RKO (cell line): ENCODE measurements at places on chromosomes 7 and 10.
A peak's percentile ranks its signal among the peaks of the same experiment; 100 is the strongest.

- DNase-seq: no peak
Observed at GRCh38 chr10:62769574-62770242, 34.8 kb upstream of the ADO start.

- DNase-seq: no peak
Observed at GRCh38 chr7:39631736-39632308, 8.4 kb downstream of the RALA start.

GRCh38 chr7:43664681-43665080 is 64.6 kb downstream of the COA1 start:
- DNase-seq: no peak

GRCh38 chr10:78549140-78549935 is 515.7 kb downstream of the RPS24 start:
- no peak for DNase-seq

DNA sequence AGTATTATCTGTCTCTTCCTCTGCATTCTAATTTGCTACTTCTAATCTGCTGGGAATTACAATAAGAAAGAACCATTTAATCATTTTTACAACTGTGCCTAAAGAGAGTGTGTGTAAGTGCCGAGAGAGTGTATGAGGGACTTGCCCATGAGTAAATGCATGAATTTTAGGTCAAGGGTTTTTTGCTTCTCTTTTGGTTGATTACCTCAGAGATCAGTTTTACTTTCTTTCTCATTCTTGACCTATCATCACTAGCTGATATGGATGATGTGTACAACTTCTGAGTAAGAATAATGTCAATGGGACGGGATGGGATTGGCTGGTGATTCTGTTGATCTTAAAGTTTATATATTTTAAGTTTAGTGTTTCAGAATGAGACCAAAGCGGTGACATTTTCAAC is 47.8 kb downstream of the IKZF1 start:
- no peak for DNase-seq

GRCh38 chr7:22859641-22860290 is 37.1 kb upstream of the TOMM7 start:
- DNase-seq: no peak

DNA sequence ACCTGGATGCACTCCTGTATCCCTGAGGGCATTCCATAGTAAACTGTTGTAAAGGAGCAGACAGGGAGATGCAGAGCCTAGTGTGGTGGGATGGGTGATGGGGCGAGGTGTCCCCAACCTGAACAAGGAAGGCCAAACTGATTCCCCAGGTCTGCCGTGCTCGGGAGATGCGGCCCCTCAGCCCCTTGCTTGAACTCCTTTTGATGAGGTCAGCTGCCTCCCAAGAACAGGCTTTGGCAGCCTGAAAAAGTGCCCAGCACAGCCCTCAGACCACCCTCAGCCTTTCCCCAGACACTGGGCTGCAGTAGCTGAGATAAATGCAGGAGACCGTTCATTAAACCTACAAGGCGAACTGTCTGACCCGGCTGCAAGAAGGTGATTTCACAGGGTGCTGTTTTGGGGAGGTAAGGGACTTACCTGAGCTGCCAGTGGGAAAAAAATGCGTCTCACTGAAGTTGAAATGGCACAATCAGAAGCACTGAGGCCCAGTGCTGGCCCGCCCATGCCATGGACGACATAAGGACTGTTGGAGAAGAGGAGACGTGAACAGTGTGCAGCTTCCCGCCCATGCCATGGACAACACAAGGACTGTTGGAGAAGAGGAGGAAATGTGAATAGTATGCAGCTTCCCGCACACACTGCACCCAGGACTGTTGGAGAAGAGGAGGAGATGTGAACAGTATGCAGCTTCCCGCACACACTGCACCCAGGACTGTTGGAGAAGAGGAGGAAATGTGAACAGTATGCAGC is 148.4 kb upstream of the FAM20C start:
- no peak for DNase-seq

GRCh38 chr10:17510242-17510908 is 56.0 kb upstream of the ST8SIA6 start:
- no peak for DNase-seq

- DNase-seq: no peak
Observed at GRCh38 chr7:17384400-17384799, 85.9 kb downstream of the AHR start.

DNA sequence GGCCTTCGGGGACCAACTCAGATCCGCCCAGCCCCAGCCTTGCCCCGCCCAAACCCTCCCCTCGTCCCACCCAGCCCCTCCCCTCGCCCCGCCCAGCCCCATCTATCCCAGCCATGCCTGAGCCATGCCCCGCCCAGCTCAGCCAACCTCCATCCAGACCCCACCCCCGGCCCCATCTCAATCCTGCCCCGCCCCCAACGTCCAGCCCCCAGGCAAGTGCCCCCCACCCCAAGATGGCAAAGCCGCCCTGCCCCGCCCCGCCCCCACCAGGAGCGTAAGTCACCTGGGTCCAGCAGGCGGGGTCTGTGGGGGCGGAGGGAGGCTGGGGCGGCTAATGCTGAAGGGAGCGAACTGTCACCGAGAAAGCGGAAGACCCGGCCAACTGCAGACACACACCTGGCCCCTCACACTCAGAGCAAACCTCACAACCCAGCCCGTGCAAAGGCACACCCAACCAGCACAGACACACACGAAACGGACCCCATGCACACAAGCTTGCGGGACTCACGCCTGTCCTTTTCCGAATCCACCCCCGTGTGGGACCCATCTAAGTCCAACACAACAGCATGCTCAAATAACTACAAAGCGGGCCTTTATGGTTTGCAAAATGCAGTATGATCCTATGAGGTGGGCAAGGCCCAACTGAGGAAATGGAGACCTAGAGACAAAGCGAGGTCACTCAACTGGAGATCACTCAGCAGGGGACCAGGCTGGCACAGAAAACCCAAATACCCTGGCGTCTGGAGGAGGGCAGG is 11.5 kb upstream of the OGA start:
- no peak for DNase-seq

DNA sequence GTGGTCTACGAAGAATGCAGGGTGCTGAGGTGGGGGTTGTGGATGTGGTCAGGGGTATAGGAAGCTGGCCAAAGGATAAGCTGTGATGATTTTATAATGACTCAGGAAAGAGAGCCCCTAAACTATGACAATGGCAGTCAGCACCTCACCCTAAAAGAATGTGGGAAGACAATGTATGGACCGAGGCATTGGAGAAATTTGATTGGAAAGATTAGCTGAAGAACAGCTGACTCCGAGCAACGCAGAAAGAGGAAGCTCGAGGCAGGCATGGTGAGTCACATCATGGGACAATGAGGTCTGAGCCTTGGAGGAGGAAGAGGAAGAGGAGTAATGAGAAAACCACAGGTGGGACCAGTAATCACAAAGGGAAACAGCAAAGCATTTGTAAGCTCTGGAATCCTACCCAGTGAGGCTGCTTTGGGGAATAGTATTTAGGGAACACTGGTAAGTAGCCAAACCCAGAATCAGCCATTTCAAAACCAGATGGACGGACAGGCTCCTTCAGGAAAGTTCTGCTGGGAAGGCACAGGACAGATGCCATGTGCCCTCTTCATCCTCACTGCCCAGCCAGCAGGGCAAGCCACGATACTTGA is 295.4 kb downstream of the PRPF18 start:
- DNase-seq: peak; percentile 98

DNA sequence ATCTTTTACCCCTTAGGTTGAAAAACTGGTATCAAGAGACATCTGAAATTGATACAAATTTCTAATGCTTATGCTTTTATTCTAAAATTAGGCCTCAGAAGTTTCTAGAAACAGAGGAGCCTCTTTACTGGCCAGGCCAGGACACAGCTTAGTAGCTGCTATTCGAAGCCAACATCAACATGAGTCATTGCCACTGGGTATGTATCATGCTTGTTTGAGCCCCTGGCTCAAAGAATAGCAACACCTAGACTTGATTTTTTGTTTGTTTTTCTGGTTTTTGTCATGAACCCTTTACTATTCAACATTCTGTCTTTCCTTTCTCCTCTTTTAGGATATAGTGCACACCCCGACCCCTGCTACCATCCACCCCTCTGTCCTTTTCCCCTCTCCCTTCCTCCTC is 90.9 kb upstream of the STK17A start:
- peak; percentile 47 for DNase-seq

DNA sequence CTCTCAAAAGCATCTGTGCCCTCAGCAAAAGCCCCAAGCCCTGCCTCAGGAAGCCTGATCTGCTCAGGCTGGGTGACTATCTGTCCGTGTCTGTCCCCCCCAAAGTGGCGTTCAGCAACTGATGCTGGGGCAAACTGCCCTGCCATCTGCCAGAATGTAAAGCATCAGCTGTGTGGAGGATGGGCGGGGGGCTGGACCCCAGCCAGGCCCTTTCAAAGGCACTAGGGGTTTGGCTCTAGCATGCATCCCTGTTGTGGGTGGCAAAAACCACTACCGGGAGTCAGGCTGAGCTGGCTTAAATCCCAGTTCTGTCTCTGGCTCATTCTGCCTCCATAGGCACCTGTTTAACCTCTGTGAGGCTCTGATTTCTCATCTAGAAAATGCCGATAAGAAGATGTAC is 35.5 kb downstream of the GPRIN2 start:
- no peak for DNase-seq

GRCh38 chr7:2071133-2071832 is 161.5 kb downstream of the MAD1L1 start:
- no peak for DNase-seq

DNA sequence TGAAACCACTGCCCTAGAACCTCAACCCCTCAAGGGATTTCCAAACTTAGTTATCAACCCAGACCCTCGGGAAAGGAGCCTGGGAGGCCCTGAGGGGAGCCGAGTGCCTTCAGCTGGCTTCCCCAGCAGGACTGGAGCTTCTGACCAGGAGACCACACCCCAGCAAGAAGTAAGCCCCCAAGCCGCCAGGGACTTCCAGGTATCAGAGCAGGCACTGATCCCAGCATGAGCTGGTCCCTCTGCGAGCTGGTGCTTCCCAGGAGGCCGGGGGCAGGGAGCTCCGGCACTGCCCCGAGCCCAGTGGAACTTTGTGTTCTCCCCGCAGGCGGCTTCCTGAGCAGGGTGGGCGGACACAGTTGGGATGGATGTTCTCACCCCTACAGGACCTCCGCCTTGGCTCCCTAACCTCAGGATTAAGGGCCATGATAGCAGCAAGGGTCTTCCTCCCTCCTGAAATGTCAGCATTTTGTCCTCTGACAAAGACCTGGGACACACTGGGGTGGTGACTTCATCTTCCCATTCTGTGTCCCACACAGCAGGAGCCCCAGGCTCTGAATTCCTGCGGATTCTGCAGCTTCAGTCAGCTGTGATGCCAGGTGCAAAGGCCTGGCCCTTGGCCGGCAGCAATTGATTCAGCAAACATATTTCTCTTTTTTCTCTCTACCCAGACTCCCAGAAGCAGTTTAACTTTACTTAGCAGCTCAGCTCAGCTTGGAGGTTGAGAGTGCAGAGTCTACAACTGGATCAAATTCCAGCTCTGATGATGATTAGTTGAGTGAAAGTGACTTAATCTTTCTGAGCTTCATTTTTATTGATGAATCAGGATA is 11.6 kb downstream of the ATP6V0E2 start:
- no peak for DNase-seq

- no peak for DNase-seq
Observed at GRCh38 chr7:149822353-149822943, 15.7 kb upstream of the ZNF862 start.

DNA sequence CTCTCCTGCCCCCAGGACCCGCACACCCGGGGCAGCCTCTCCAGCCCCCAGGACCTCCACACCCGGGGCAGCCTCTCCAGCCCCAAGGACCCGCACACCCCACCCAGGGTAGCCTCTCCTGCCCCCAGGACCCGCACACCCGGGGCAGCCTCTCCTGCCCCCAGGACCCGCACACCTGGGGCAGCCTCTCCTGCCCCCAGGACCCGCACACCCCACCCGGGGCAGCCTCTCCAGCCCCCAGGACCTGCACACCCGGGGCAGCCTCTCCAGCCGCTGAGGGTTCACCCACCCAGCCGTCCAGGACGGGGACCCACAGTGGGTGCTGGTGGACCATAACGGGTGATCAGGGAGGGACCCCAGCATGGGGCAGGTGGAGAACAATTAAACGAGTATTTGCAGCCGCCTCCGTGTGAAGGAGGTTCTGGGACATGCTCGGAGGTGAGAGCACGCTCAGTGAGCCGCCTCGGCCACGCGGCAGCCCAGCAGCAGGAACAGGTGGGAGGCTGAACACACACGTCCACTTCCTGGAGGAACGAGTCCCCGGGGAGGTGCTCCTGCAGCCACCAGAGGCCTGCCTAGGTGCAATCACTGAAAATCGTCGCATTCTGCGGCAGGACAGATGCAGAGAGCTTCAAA is 107.9 kb downstream of the PDGFA start:
- no peak for DNase-seq

GRCh38 chr7:36064676-36065075 is 88.4 kb upstream of the EEPD1 start:
- no peak for DNase-seq

DNA sequence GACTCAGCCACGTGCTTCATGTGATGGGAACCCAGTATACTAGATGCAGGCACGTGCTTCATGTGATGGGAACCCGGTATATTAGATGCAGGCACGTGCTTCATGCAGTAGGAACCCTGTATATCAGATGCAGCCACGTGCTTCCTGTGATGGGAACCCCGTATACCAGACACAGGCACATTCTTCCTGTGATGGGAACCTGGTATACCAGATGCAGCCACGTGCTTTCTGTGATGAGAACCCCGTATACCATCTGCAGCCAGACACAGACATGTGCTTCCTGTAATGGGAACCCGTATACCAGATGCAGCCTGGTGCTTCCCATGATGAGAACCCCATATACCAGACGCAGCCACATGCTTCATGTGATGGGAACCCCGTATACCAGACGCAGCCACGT is 44.0 kb downstream of the MGMT start:
- DNase-seq: no peak

DNA sequence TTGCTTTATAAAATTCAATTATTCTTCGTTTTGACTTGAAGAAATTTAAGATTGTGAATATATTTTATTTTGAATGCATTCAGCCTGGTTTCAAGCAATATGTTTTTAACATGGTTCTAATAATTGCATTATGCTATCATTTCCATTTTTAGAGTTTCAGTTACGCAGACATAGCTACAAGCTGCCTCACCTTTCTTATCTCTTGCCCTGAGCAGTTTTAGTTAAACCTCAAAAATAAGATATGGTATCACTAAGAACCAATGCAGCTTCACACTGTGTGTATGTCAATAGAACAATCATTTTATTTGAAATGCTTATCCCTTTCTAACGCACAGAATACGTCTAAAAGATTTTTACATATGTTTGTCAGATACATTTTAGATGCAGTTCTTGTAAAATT is 632.6 kb upstream of the KCND2 start:
- DNase-seq: no peak

DNA sequence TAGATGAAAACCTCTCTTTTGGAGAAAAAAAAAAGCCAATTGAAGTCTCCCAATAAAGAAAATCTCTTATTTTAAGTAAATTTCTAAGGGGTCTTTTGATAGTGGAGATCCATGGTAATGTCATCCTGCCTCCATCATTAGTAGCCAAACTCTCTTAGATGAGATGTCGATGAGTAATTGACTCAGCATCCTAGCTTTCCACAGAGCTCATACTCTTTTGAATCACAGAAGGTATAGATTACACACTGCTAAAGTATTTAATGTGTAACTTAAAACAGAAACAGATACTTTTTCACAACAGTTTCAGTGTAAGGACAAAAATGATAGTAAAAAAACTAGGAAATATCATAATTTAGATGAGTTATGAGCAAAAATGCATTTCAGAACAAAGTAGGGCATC is 19.4 kb downstream of the MAGI2 start:
- peak; percentile 44 for DNase-seq

GRCh38 chr7:130377178-130377577 is 3.1 kb upstream of the CPA1 start:
- no peak for DNase-seq

- no peak for DNase-seq
Observed at GRCh38 chr10:28381466-28381865, 78.6 kb upstream of the MPP7 start.

GRCh38 chr7:2107386-2108070 is 125.2 kb downstream of the MAD1L1 start:
- no peak for DNase-seq
